Activated CD4-positive, alpha-beta memory T cell treated with anti-CD3 and anti-CD28 coated beads for 36 hours (primary cell): ENCODE measurements at places on chromosomes 12 and 14.

GRCh38 chr14:60095231-60095630 is 3.5 kb downstream of the PCNX4 start:
- no peak for DNase-seq

DNA sequence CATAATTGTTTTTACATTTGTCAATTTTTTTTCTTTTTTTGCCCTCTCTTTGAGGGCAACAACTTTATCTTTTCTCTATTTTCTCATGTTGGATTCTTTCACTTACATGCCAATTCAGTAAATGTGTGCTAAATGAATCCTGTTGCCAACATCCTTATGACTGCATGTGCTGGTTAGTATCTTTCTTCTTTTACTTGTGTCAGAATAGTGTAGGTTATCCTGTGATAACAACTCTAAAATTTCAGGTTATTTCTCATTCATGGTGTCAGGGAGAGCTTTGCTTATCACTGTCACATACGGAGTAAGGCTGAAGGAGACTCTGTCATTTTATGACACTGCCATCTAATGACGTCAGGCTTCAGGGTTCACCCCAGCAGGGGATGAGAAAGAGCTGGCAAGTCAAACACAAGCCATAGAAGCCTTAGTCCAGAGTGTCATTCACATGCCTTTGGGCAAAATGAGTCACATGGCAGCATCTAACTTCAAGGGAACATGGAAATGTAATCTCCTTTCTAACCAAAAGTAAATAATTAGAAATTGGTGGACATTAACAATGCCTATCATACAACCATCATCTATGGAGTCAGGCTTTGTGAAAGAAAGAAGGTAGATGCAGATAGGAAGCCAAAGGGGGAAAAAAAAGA is 242.5 kb upstream of the ATP2B1 start:
- DNase-seq = peak; percentile 44

DNA sequence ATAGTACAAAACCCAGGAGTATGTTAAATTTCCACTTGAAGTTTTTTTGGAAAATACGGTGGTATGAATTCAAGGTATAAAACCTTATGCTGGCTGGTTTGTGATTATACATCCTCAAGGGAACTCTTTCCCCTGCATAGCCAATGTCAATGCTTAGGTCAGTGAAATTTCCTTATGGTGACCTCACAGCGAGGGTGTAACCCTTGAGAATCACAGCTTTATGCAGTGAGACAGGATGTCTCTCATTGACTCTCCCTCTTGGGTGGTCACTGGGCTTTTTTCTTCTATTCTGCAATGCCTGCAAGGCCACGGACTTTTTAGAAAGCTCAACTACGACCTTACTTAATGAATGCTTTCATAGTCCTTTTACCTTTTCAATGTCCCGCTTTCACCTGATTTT is 64.4 kb downstream of the TMTC1 start:
- no peak for DNase-seq

DNA sequence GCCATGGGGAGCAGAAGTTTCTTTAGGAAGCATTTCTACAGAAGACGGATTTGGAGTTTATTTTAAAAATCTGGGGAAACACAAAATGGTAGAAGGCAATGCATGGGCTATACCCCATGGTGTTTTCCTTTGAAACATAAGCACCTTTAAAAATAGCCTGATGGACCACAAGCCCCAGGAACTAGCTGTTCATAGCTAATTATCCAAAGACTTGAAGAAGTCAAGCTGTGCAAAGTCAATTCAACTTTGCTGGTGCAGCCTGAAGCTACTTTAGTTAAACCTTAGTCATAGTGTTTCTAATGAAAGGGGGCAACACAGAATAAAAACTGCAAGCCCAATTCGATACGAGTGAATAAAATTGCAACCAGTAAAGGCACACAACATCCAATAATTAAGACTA is 732.5 kb downstream of the GALC start:
- no peak for DNase-seq

- DNase-seq = no peak
Observed at GRCh38 chr14:31391473-31391872, 28.9 kb downstream of the HEATR5A start.

GRCh38 chr14:77130386-77130785 is 11.2 kb downstream of the ZDHHC22 start:
- DNase-seq = no peak

DNA sequence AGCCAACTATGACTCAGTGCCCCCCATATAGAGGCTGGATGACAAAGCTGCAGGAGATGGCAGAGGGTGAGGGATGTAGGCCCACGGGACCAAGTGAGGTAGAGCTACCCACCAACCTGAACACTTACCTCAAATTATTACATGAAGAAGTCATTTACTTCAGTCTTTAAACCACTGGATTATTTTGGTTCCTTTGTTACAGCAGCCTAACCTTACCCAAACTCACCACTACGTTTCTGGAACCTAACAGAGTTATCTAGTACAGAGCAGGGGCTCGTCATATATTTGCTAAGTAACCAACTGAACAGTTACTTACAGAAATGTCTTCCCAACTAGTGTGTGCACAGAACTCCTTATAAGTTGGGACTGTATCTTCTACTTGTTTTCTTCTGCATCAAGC is 85.2 kb upstream of the IGF1 start:
- DNase-seq = no peak

DNA sequence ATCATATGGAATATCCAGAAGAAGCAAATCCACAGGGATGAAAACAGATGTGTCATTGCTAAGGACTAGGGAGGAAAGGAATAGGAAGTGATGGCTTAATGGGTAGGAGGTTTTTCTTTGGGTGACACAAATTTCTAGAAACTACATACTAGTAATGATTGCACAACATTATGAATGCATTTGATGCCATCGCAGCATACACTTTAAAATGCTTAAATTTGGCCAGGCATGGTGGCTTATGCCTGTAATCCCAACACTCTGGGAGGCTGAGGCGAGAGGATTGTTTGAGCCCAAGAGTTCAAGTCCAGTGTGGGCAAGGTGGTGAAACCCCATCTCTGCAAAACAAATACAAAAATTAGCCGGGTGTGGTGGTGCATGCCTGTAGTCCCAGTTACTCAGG is 1370.8 kb downstream of the AACS start:
- DNase-seq = no peak

- no peak for DNase-seq
Observed at GRCh38 chr12:76006028-76006925, 25.3 kb downstream of the PHLDA1 start.

- DNase-seq = no peak
Observed at GRCh38 chr14:91018481-91018880, 42.0 kb downstream of the RPS6KA5 start.

- no peak for DNase-seq
Observed at GRCh38 chr12:24080465-24080864, 131.0 kb upstream of the SOX5 start.

DNA sequence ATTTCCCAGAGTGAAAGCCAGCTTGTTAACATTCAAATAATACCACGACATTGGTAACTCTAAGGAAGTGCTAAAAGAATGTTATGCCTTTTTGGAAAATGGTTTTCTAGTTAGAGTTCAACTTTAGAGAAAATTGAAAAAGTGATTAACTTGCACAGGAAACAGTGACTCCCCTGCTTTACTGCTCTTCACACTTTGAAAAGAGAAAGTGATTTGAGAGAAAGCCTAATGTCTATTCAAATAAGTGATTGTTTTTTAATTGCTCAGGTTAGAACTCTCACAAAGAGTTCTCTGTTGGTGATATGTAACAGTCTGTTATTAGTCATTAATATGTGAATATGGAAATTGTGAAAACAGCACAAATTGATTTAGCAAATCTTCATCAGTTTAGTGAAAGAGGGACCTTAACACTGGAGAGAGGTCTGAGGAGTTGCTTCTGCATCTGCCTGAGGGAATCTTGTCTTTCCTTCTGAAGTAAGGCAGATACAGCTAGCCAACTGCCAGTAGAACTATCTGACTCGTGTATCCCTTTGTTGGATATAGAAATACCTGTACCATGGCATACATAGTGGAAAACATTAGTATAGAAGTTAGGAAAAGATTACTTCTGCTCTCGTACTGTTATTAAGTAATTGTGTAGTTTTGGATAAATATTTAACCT is 25.5 kb downstream of the ATF7IP start:
- no peak for DNase-seq

GRCh38 chr12:30989754-30990153 is 63.2 kb downstream of the TSPAN11 start:
- peak; percentile 23 for DNase-seq

GRCh38 chr12:28082096-28082495 is 108.2 kb upstream of the CCDC91 start:
- no peak for DNase-seq

DNA sequence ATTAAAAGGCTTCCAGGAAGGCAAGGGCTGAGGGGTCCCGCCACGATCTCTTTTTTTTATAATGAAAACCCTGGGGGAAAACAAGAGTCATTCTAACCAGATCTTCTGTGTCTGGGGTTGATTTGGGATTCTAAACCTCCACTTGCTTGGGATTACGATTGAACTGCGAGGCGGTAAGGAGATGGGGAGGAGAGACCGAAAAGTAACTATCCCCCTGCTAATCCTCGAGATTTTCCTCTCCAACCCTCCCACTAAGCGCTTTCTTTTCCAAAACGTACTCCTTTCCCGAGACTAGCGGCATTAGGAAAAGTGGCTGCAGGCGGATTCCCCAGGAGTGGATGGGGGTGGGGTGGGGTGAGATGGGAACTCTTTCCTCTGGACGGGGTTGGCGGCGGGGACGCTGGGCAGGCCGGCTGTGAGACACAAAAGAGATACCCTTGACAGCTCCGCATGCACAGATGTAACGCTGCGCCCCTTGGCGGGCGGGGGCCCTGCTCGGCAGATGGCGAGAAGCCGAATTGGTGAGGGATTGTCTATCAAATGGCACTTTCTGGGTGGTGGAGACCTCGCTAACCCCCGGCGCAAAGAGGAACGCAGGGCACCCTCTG is 830 bp upstream of the SRRM4 start:
- DNase-seq = no peak

DNA sequence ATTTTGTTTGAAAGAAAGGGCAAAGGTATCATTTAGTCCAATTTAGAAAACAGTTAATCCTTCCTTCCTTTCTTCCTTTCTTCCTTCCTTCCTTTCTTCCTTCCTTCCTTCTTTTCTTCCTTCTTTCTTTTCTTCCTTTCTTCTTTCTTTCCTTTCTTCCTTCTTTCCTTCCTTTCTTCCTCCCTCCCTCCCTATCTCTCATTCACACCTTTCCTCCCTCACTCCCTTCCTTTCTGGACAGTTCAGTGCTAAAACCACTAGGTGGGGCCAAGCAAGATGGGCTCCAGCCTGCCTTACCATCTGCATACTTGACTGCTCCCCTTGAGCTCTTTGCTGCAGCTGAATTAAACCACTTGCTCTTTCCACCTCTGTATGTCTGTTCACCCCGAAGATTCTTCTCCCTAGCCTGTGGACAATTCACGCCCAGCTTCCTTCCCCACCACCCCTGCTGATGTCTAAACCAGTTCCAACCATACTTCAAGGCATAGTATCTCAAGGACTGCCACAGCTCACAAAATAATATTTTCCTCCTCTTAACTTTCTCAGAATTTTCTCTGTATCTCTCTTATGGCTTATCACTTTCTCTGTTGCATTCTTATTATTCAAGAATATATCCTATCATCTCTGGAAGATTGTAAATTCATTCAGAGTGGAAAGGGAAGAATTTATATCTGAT is 78.0 kb downstream of the DBX2 start:
- DNase-seq = no peak

DNA sequence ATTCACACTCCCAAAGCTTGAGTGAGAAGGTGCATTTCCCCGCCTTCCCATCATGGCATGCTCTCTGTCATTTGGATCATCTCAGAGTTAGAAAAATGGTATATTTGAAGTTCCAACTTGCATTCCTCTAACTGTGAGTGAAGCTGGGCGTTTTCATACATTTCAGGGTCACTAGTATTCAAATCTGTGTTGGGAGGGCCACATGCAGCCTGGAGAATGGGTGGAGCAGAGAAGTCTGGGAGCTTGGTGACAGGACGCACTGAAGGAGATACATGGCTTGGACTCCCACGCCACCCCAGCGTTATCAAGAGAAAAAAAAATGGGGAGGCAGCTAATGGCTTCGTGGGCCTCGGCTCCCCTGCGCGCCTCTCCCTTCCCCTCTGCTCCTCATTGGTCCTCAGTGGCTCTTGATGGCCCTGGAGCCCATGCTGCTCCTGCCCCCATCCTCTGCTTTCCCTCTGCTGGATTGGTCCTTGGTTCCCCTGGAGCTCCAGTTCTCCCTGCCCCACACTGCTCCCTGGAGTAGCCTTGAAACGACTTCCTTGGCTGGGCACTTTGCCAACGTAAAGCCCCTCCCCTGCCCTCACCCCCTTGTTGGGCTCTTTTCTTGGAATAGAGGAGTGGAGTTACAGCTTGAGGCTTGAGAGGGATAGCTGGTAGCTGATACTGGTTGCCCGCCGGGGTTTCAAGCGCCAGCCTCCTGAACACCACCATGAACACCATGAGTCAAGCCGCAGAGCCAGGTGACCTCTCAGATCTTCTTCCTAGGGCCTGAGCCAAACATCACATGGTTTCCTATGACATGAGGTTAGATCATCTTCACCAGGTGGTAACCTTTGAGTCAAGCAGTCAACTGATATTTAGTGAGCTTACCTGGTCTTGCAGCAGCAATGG is 139.6 kb downstream of the PRKCH start:
- peak; percentile 75 for DNase-seq

DNA sequence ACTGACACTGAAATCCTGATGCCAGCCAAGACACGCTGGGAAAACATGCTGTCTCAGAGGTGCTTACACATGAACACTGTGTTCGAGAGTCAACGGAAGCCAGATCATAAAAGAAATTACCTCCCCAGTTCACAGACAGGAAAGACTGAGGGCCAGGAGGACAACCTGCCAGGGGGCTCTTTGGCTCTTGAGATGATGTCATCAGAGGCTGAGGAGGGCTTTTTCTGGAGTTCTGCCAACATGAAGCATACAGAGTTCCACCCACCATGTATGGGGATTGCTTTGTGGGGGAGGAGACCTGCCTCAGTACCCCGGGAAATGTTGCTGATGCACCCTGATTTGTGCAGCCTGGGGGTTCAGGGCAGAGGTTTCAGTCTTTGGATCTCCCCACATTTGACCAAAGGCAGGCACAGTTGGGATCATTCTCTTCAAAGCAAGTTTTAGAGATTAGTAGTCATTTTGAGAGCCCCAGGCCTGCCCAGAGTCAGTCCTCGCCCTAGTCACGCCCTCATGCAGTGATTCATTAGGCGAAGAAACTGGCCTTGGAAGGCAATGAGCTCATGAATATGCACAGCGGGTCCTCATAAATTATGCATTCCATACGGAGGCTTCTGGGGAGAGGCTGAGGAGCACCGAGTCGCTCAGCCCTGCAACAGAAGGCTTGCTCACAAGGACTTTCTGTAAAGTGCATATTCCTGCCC is 34.9 kb upstream of the EML1 start:
- peak; percentile 57 for DNase-seq

DNA sequence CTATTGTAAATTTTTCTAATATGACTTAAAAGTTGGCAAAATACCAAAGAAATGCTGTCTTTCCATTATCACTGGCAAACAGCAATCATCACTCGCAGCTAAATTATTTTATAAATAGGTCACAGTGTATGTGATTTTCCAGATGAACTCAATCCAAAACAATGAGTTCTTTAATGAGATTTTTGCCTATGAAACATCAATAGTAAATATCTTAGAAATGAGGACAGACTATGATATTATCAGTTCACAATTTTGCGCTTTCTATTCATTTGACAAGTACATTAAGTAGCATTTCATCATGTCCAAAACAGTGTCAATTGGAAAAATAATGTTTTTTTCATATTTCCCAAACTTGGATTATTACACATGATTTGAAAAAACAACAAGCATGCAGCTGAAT is 65.7 kb downstream of the PIK3C2G start:
- DNase-seq = no peak
